Large intestine (tissue), 12 donors: ENCODE measurements at places on chromosomes 13 and 19.

- DNase-seq = no peak
Measured at GRCh38 chr13:78595495-78596398, 7.6 kb downstream of the POU4F1 start.

DNA sequence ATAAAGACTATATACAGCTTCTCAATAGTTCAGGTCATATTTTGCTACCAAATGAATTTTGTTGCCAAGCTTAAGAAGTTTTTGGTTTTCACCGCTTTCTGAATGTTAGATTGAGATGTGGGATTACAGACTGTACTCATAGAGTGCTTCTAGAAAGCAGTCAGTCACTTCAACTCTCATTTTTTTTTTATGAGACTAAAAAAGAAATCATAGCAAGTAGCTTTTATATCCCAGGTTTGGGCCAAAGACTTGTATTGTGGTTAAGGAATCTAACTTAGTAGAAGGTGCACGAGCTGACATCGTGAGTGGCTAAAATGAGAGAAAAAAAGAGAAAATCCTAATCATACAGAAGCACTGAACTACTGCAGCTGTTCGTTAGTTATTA lies 2.2 kb upstream of the USPL1 start:
- DNase-seq = no peak

- DNase-seq = no peak
Measured at GRCh38 chr13:111946214-111946613, 120.7 kb upstream of the SOX1 start.

- DNase-seq = no peak
Measured at GRCh38 chr19:19256072-19256969, 16.8 kb downstream of the TM6SF2 start.

DNA sequence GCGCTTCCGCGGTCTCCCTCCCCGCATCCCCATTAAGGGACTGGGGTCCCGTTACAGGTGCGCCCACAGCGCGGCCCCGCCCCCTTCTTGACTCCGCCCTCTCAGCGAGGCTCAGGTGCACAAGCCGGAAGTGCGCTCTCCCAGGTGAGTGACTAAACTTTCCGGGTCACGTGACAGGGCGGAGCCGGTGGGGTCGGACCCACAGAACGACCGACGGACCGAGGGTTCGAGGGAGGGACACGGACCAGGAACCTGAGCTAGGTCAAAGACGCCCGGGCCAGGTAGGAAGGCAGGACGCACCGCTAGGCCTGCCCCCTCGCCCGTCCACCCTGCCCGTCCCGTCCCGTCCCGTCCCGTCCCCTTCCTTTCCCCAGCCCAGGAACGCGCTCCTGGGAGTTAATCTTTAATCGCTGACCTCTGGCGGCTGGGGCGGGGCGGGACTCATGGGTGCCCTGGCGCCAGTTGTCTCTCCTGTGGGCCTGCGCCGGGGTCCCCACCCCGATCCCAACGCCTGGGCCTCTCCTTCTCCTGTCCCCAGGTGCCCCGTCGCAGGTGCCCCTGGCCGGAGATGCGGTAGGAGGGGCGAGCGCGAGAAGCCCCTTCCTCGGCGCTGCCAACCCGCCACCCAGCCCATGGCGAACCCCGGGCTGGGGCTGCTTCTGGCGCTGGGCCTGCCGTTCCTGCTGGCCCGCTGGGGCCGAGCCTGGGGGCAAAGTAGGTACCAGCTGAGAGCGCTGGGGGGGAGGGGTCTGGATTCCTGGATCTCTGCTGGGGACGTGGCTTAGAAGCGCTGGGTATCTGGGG lies at the start of gene CRB3:
Gene CRB3 (plus strand): TSS at position 202 of the 804 bp plus-strand sequence. CDS start 431 bp downstream, at position 633.
- peak; percentile 94 for DNase-seq

GRCh38 chr13:34128661-34129060 lies 310.7 kb downstream of the RFC3 start:
- DNase-seq = no peak

DNA sequence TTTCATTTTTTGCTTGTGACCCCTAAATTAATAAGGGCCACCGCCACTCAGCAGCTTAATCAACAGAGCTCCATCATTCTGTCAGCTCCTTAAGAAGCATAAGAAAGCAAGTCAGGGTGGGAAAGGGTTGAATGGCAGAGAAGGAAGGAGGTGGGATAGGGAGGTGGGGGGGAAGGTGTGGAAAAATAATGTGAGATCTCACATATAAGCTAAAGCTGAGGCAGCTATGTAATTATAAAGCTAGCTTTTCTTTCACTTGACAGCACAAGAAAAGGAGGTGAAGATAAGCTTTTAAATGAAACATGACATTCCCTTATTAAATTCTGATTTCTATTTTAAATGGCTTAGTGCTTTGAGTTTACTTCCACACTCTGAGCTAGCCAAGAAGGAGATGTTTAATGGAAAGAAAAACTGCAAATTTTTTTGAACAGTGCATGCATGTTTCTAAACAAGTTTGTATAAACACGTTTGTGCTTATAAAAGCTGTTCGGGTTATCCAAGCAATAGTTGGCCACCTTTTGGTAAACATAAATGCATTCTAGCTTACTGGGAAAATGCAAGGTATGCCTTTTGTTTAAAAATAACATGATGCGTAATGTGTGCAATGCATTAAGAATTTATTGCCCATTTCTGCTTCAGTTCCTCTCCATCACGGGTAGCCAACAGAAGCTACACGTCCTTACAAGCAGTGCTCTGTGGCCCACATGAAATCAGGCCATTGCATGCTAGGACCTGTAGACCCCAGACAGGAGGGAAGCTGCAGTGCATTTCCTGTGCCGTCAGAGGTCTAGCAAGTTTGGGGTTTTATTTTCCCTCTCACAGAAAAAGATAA lies 96.2 kb downstream of the LHFPL6 start:
- DNase-seq = no peak

GRCh38 chr19:48186015-48186414 lies 15.5 kb downstream of the ZSWIM9 start:
- no peak for DNase-seq

DNA sequence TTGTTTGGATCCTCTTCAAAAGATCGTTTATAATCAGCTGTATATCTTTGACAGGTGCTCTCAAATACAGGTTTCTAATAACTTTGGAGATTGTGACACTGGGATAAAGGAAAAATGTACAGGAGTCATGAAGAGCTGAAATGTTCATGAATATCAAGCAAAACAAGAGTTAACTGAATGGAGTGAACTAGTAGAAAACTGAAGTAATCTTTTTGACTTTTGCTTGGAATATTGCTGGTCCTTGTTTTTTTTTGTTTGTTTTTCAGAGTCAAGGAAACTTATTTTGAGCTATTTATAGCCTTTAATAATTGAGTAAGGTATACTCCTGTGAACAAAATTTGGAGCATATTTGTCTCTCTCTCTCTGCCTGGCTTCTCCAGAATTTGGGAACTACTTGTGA lies 25.3 kb downstream of the MED4 start:
- no peak for DNase-seq

- peak; percentile 58 for DNase-seq
Measured at GRCh38 chr19:46954502-46954992, 65.1 kb upstream of the NPAS1 start.

- DNase-seq = peak; percentile 51
Measured at GRCh38 chr19:12090807-12091206, 26.3 kb downstream of the ZNF844 start.

GRCh38 chr19:17306285-17306714 lies 628 bp downstream of the MRPL34 start:
- DNase-seq = no peak
